Prostate gland (tissue), 2 donors: ENCODE measurements at places on chromosomes 2 and 18.

DNA sequence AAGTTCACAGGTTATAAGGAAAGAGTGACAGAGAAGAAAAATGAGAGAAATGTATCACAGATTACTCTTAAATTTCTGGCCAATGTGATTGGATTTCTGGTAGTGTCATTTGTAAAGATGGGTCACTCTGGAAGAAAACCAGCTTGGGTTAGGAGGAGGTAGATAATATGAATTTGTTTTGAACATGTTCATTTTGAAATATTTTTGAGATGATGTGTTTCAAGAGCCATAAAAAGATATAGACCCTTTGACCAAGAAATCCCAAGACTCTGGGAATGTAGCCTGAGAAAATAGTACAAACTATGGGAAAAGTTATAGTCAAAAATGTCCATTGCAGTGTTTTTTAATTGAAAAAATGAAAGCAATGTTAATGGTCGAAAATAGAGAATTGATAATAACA, 70.7 kb downstream of the CALCRL start:
- no peaks in the 10 kb centered on the region for H3K36me3 ChIP-seq
- no peak overlapping the region for H3K27ac ChIP-seq
- no peaks in the 10 kb centered on the region for H3K4me1 ChIP-seq
- no peak for DNase-seq
- H3K4me3 ChIP-seq: no peak overlapping the region
- H3K27me3 ChIP-seq: no peaks in the 10 kb centered on the region

GRCh38 chr2:45380131-45380836, 230.8 kb downstream of the SRBD1 start:
- H3K27me3 ChIP-seq: no peaks in the 10 kb centered on the region
- no peak for DNase-seq
- H3K4me3 ChIP-seq: no peak overlapping the region
- H3K36me3 ChIP-seq: no peaks in the 10 kb centered on the region
- H3K4me1 ChIP-seq: no peaks in the 10 kb centered on the region

- H3K4me3 ChIP-seq: no peak overlapping the region
- DNase-seq: no peak
- no peaks in the 10 kb centered on the region for H3K36me3 ChIP-seq
- no peaks in the 10 kb centered on the region for H3K27me3 ChIP-seq
- H3K4me1 ChIP-seq: no peaks in the 10 kb centered on the region
- no peak overlapping the region for H3K27ac ChIP-seq
Observed at GRCh38 chr2:11011359-11011758, 99.6 kb downstream of the KCNF1 start.

DNA sequence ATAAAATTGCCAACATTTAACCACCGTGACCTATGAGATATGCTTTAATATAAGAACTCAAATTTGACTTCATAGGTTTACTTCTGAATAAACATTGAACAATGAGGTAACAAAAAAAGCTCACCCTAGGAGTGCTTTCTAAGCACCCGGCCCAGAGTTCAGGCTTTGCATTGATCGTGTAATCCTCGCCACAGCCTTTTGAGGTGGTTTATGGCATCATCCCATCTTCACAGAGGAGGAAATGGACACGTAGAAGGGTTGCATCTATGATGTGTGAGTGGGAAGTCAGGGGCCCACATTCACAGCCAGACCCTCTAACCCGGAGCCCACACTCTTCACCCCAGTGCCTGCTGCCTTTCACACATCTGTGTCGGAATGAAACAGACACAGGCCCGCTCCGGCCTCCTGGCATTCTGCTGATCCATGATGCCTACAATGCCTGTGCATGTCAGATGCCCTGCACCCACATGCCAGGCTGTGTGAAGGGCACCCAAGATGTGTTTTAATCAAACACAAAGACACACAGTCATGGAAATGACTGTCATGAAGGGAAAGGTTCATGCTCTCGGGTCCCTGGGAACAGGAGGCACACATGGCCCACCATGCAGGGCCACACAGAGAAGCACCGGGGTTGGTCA, 48.6 kb upstream of the RPL31 start:
- no peak overlapping the region for H3K4me3 ChIP-seq
- H3K36me3 ChIP-seq: no peaks in the 10 kb centered on the region
- H3K27me3 ChIP-seq: no peaks in the 10 kb centered on the region
- no peak for DNase-seq

DNA sequence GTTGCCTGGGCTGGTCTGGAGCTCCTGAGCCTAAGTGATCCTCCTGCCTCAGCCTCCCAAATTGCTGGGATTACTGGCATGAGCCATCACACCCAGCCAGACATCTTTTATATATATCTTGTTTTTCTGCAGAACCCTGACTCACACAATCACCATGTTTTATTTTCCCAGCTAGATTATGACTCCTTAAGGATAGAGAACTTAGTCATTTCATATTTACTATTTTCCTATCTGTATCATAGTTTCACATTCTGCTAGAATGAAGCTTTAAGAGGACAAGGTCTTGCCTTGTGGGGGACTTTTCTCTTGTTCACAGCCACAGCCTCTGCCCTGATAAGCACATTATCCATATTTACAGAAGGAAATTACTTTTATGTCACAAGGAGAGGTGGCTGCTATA, 73.9 kb downstream of the LBH start:
- H3K27ac ChIP-seq: no peak overlapping the region
- no peak for DNase-seq
- no peaks in the 10 kb centered on the region for H3K36me3 ChIP-seq
- H3K27me3 ChIP-seq: no peaks in the 10 kb centered on the region
- H3K4me3 ChIP-seq: no peak overlapping the region
- H3K4me1 ChIP-seq: no peaks in the 10 kb centered on the region

- H3K4me3 ChIP-seq: no peak overlapping the region
- peak overlapping the region; percentile 46 for H3K27ac ChIP-seq
- no peaks in the 10 kb centered on the region for H3K36me3 ChIP-seq
- peaks cover 4% of the 10 kb centered on the region for H3K4me1 ChIP-seq
Observed at GRCh38 chr2:234463626-234464290, 33.1 kb downstream of the ARL4C start.

- H3K4me3 ChIP-seq: no peak overlapping the region
- no peaks in the 10 kb centered on the region for H3K27me3 ChIP-seq
- H3K27ac ChIP-seq: no peak overlapping the region
- H3K36me3 ChIP-seq: no peaks in the 10 kb centered on the region
Observed at GRCh38 chr2:168501466-168502065, 45.5 kb downstream of the CERS6 start.

GRCh38 chr2:229235131-229235914, 35.8 kb downstream of the PID1 start:
- no peaks in the 10 kb centered on the region for H3K36me3 ChIP-seq
- no peaks in the 10 kb centered on the region for H3K27me3 ChIP-seq
- H3K4me3 ChIP-seq: no peak overlapping the region
- H3K27ac ChIP-seq: no peak overlapping the region

- no peaks in the 10 kb centered on the region for H3K27me3 ChIP-seq
- no peak overlapping the region for H3K4me3 ChIP-seq
- H3K36me3 ChIP-seq: no peaks in the 10 kb centered on the region
- no peak for DNase-seq
- H3K4me1 ChIP-seq: no peaks in the 10 kb centered on the region
Observed at GRCh38 chr18:40529478-40529877, 1425.6 kb upstream of the PIK3C3 start.

- no peaks in the 10 kb centered on the region for H3K27me3 ChIP-seq
- DNase-seq: no peak
- no peaks in the 10 kb centered on the region for H3K36me3 ChIP-seq
- no peaks in the 10 kb centered on the region for H3K4me1 ChIP-seq
Observed at GRCh38 chr2:71693286-71694270, 240.2 kb downstream of the DYSF start.

DNA sequence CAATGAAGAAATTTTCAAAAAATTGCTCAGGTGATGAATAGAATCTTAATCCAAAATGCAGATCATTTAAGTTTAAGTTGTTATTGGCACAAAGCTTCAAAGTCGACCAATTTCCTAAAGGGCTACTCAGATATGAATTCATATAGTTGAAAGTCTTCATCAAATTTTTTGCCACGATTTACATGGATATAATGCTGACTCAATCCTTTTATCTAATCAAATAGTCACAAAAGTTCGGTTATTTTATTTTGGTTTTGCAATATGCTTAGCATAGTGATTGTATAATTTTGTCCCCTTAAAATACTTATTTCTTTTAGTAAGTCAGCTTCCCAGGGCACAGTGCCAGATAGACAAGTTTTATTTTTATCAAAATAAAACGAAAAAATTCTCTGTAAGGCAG, 227.3 kb downstream of the CD226 start:
- no peaks in the 10 kb centered on the region for H3K4me1 ChIP-seq
- no peak overlapping the region for H3K4me3 ChIP-seq
- H3K36me3 ChIP-seq: no peaks in the 10 kb centered on the region
- no peak overlapping the region for H3K27ac ChIP-seq
- H3K27me3 ChIP-seq: no peaks in the 10 kb centered on the region

DNA sequence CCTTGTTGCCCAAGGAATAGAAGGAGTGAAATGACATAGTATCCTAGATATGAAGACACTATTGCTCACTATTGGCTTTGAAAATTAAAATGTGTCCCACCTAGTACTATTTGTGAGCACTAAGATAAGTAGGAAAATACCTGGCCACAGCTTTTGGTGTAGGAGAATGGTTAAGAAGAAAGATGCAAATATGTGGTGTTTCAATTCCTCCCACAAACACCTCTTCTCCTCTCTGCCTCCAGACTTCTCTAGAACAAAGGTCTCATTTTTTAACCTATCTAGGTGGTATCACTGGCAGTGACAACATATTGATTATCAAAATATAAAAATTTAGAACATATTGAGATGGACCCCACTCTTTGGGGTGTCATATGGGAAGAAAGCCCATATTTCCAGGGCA, 929.9 kb upstream of the FANCL start:
- H3K27me3 ChIP-seq: no peaks in the 10 kb centered on the region
- no peaks in the 10 kb centered on the region for H3K4me1 ChIP-seq
- no peak overlapping the region for H3K27ac ChIP-seq
